ENCODE measurements at places on chromosomes 1 and 21. TPM values are rescaled to one million over a fixed set of nuclear protein-coding genes. Genes with fewer than 3 reads are reported as not detected.

GRCh38 chr1:66628926-66629325, 95.0 kb downstream of the SGIP1 start:
- DNase-seq = no peak

DNA sequence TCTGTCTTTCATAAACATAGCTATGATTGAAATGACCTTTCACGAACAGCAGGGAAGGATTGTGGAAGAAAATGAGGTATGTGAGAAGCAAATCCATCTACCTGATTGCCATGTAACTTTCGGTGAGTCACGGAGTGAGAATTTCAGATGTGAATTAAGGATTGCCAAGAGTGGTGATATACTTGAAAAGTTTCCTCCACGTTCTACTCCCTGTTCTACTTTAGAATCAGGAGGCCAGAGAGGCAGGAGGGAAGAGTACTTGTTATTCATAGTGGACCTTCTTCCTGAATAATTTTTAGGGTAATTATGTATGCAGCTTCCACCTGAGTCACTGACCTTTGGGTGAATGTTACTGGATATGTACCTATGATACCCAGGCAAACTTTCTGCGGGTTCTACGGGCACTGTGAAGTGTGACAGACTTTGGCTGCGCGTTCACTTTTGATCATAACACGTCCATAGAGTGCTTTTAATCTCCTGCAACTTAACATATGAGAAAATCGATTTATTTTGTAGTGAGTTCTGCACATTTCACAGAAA, 2.6 kb upstream of the KCNE1 start:
- no peak for DNase-seq

DNA sequence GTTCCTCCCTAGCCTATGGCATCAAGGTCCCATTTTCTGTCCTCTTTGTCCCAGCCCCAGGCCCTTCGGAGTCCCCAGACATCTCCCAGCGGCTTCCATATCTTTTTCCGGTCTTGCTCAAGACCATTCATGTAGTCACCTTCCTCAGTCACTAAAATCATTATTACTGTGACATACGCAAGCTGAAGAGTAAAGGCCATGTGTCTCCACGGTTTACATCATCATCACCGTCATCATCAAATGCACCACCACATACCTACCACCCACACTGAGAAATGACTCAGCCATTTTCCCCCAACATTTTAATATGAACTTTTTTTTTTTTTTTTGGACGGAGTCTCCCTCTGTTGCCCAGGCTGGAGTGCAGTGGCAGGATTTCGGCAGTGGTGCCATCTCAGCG, 43.4 kb downstream of the FHAD1 start:
- DNase-seq = no peak

- no peak for DNase-seq
These were observed 107.3 kb upstream of the PALMD start for GRCh38 chr1:99538618-99538956.

AIRE gene
- total RNA-seq = not detected

MAP10 gene
- 2.8 TPM for total RNA-seq
